ENCODE measurements at places on chromosomes 7 and 10. TPM values are rescaled to one million over a fixed set of nuclear protein-coding genes. Genes with fewer than 3 reads are reported as not detected.

The ASIC3 gene
- 1.0 TPM for total RNA-seq

DNA sequence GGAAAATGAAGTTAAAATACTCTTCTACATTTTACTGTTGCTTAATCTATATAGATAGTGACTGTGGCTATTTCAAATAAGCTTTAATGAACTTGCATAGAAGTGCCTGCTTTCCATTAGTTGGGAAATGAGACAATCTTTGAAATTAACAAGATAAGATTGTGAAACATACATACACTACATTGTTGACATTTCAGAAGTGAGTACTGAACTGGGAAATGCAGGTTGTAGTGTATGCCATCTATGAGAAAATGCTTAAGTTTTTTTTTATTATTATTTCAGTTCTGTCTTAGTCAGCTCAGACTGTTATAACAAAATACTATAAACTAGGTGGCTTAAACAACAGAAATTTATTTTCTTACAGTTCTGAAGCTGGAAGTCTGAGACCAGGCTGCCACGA lies 49.6 kb upstream of the CSTF2T start:
- no peak for DNase-seq

GRCh38 chr10:7700577-7701125 lies 2.5 kb upstream of the ITIH2 start:
- DNase-seq = no peak

The TUBB8 gene
- not detected for total RNA-seq

DNA sequence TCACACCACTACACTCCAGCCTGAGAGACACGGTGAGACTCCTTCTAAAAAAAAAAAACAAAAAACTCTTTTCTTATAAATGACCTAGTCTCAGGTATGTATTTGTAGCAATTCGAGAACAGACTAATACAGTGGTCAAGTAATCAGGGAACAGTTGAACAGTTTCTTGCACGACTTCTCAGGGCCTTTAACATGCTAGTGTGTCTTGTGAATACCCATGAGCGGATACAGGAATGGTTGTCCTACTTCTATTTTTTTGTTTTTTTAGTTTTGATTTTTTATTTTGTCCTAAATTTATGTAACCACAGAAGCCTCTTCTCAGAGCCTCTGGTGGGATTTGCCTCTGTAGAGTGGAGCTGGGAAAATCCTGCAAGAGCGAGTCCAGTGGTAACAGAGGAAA lies 71.0 kb upstream of the NANOS1 start:
- no peak for DNase-seq

- DNase-seq = no peak
These were observed 47.5 kb upstream of the AGR3 start for GRCh38 chr7:16929146-16929762.

DNA sequence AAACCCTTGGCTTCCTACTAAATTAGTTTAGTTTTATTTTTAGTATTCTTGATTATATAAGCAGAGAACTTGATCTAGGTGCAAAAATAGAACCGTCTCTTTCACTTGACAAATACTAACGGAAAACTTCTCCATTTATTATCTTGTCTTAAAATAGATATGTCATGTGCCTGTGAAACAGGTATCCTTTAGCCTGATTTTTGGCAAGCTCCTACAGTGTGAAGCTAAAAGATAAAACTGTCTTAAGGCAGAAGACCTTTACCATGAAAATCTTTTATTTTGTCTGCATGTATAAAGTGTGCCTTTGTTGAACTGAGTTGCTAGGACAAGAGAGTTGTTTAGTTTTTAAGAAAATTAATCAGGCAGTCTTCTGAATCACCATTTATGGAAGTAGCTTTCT lies 90.6 kb downstream of the CYP51A1 start:
- DNase-seq = no peak

DNA sequence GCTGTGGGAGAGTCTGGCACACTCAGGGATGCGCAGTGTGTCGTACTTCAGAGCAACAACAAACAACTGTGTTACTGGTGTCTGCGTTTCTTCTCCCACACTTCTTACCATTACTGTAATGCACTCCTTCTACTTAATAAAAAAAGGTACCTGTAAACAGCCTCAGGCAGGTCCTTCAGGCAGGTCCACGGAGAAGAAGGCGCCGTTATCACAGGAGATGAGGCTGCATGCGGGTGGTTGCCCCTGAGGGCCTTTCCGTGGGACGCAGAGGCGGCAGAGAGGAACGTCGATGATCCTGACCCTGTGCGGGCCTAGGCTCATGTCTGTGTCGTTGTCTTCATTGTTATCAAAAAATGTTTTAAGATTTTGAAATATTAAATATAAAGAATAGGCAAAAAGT lies 29.4 kb downstream of the NKX6-2 start:
- no peak for DNase-seq

The CALD1 gene
- 1,046 TPM for total RNA-seq

- DNase-seq = no peak
These were observed 111.1 kb downstream of the EBF3 start for GRCh38 chr10:129852829-129853561.

The AKR1C8 gene
- not detected for total RNA-seq

The FBXL13 gene
- 3.1 TPM for total RNA-seq

The SPDYE11 gene
- total RNA-seq = not detected

The NPY4R2 gene
- total RNA-seq = not detected

DNA sequence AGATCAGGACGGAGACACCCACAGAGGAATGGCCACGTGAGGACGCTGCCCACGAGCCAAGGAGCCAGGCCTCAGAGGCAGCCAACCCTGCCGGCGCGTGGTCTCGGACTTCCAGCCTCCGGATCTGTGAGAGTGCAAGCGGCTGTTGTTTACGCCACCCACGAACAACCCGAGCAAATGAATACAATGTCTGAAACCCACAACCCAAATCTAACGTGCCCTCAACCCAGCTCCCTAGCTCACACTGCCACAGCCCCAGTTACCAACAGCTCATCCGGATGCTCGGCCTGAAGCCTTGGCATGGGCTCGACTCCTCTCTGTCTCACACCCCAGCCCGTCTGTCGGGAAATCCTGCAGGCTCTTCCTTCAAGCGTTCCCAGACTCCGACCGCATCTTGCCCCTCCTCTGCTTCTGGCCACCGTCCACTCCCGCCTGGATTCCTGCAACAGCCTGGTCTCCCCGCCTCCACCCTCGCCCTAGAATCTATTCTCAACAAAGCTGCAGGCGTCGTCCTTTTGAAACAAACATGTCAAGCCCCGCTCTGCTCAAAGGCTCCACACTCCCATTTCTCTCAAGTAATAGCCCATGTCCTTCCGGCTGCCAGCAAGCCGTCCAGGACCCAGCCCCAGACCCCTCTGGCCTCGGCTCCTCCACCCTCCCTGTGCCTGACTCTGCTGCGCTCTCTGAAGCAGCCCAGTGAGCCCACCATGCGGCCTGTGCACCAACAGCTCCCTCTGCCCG lies 35.3 kb downstream of the STK32C start:
- peak; percentile 36 for DNase-seq

DNA sequence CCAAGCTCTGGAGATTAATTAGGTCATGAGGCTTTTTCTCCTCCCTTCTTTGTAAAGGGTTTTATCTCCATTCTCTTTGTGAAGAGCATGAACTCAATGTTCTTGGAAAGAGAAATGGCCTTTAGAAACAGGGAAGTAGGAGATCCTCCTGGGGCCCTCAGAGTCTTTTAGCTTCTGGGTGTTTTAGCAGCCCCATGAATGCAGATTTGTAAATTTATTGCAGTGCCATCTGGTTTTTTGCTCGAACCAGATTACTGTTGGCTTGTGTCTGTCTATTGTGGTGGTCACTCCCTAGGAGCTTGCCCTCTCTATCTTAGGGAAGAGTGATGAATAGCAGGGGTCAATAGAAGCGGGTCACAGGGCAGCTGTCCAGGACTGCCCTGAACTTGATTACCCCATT lies 110.6 kb downstream of the BTRC start:
- DNase-seq = no peak

The AGR2 gene
- total RNA-seq = 16.7 TPM

GRCh38 chr10:106226828-106227227 lies 937.7 kb downstream of the SORCS1 start:
- DNase-seq = no peak

DNA sequence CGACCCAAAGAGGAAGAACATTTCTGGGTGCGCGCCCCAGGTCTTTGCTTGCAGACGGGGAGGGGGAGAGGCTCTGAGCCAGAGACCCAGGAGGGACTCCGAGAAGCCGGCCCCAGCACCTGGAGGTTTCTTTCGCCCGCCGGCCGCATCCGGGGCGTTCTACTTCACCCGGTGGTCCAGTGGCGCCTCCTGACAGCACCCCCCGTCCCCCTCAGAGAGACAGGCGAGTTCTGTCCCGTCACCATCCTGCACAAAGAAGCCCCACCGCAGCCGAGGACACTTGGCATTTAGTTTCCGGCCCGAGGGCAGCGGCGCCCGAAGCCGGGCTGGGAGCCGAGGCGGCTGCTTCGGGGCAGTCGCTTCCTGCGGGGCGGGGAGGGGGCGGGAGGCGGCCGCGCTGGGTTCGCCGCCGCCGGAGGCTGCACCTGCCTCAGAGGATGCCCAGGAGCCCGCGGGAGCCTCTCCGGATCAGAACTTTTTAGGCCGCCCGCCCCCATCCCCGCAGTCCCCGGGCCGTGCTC lies at the start of gene TMEM178B:
Gene TMEM178B, plus strand, starts transcription at position 424 of the 521 bp plus-strand sequence.
- no peak for DNase-seq

- DNase-seq = no peak
These were observed 123.6 kb downstream of the ADCYAP1R1 start for GRCh38 chr7:31175672-31176071.

The ASL gene
- total RNA-seq = 63.2 TPM

DNA sequence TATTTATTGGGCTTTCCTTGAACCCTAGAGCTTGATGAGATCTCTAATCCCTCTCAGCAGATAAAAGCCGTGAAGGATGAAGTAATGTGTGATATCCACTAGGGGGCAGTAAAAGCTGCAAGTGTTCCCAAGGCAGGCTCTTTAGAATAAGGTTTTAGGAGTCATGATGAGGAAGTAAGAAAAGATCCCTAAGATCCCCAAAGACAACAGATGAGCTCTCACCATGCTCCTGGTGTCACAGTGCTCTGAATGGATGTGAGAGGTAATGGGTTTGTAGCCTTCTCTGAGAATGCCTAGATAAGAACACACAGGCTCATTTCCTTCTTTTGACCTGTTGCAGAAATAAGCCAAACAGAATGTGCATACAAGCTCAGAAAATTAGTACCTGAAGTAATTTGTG lies 70.4 kb upstream of the ITPRID1 start:
- DNase-seq = no peak

DNA sequence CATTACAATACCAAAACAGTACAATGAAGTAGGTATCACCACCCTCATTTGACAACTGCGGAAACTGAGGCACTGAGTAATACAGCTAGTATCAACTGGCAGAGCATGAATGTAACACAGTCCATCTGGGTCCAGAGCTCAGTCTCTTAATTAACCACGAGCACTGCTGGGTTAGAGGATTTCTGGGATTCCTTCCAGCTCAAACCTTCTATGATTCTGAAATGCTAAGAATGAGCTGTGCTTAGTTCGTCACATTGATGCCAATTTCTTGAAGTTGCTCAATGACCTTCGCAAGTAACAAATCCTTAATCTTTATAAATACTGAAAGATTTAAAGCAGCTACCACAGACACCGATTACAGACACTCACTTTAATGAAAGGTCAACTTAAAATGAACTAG lies 62.5 kb downstream of the SGMS1 start:
- no peak for DNase-seq

The UCN3 gene
- not detected for total RNA-seq

The EVX1 gene
- not detected for total RNA-seq

All from uterus (tissue), 4 donors.